ENCODE measurements at places on chromosomes 7 and 10.

GRCh38 chr10:101155896-101156295, 24.8 kb downstream of the TLX1 start:
- DNase-seq, result no peak

DNA sequence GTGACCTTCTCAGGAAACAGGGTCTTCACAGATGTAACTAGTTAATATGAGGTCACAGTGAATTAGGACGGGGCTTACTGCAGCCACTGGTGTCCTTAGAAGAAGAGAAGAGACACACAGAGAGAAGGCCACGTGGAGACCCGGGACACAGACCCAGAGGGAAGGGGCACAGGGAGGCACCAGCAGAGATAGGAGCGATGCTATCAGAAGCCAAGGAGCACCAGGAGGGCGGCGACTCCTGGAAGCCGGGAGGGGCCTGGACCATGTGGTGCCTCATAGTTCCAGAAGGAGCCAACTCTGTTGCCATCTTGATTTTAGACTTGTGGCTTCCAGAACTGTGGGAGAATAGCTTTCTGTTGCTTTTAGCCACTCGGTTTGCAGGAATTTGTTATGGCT, 505.9 kb downstream of the TCERG1L start:
- no peak for DNase-seq

DNA sequence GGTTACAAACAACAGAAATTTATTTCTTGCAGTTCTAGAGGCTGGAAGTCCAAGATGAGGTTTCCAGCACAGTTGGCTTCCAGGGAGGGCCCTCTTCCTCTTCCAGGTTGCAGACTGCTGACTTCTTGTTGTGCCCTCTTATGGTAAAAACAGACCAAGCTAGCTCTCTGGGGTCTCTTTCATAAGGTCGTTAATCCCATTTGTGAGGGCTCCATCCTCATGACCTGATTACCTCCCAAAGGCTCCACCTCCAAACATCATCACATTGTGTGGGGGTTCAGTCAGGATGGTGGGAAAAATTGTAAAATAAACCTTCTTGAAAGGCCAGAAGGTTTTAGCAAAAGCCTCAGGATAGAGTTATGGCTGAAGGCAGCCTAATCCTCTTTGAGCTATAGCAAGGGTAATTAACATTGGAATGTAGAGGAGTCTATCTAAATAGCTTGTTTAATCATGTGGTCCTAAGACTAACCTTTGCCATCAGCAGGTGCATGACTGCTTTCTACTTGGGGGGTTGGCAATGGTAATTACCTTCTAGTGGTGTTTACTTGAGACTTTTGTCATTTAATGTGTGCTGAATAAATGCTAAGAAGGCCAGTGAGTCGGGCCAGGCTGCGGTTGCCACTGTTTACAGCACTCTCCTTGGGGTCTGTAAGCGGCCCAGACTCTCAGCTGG, 80.8 kb downstream of the PPP1R17 start:
- DNase-seq, result no peak

DNA sequence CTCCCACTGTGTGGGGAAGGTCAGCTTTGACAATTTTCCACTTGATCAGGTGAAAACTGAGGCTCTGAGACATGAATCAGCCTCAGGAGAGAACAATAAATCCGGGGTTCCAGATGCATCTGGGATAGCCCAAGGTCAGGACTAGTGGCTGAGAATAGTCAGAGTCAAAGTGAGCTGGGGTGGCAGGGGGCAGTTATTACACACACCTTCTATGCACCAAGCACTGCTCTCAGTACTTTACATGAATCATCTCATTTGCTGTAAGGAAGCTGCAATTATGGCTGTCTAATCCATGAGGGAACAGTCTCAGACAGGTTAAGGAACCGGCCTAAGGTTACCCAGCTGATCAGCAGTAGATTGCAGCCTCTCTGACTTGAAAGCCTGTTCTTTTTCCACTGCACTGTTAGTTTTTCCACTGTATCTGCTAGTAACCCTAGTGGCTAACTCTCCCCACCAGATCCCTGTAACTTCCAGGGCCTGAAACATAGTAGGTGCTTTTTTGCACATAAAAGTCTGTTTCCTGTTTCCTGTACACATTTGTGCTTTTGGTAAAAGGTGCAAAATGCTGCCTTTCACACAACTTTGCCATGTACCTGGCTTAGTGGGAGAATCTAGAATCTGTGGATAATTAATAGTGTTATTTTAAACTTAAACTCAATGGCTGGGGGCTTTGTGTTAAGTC, 125.9 kb downstream of the EMX2 start:
- DNase-seq, result no peak

DNA sequence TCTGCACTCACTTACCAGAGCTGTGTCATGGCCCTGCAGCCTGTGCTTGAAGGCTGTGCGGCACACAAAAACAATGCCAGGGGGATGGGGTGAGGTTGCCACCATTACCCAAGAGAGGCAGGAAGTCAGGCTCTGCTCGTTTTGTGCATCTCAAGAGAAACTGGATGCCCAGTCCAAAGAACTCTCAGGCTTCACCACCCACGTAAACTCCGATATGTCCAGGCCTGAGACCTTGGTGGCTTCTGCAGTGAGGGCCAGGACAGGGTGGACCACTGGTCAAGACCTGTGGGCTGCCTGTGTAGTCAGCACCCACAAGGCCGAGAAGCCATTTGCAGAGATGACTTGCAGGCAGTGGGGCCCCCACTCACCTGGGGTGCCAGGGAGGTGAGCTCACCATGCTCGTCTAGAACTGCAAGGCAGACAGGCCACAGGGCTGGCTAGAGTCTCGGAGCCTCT, 54.7 kb upstream of the EBF3 start:
- DNase-seq, result no peak

GRCh38 chr10:93850031-93851015, 43.5 kb upstream of the SLC35G1 start:
- DNase-seq, result no peak

DNA sequence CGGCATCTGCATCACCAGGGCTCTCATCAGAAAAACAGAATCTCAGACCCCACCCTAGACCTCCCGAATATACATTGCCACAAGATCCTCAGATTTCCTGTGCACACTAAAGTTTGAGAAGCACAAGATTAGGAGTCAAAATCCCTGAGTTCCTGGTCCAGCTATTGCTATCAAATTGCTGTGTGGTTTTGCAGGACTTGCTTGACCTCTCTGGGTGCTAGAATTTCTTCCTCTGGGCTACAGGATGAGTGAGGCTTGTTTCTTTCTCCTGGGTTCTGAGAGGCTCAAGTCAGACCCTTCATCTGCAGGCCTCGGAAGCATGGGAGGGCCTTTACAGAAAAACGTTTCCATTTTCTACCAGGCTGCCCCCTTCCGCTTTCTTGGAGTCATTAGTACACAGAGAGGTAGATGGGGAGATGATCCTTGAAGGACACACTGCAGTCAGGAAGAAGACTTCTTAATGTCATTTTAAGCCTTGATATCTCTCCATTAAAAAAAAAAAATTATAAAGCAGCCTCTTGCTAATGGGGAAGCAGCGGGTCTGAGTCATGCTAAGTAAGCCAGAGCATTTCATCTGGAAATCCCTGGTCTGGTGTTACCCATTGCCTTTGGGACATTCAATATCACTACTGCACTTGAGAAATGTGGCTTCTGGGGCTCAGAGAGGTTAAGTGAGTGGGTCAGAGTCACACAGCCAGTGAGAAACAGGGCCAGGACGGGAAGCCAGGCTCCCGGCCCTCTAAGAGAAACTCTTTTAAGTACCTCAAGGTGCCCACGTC, 173.5 kb downstream of the KCNMA1 start:
- DNase-seq, result no peak

DNA sequence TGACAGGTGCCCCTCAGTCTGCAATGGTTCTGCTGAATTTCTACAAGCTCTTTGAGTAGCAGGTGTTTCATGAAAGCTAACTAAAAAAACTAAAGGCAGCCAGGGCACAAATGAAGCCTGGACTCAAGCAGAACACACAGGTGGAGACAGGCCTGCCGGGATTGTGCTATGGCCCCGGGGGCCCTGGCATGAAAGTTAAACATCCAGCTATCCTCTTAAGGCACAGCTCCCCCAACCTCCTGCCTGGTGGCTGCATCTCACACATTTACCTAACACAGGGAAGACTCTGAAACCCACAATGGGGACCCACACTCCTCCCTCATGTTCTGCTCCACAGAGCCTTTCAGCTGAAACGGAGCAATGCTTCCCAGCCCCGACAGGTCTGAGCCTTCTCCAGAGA, 76.3 kb upstream of the CAMK2B start:
- no peak for DNase-seq
